Thymus (tissue), 14 donors: ENCODE measurements at places on chromosomes 3 and 15.

- no peak for DNase-seq
Observed at GRCh38 chr15:70201425-70201775, 103.7 kb upstream of the TLE3 start.

DNA sequence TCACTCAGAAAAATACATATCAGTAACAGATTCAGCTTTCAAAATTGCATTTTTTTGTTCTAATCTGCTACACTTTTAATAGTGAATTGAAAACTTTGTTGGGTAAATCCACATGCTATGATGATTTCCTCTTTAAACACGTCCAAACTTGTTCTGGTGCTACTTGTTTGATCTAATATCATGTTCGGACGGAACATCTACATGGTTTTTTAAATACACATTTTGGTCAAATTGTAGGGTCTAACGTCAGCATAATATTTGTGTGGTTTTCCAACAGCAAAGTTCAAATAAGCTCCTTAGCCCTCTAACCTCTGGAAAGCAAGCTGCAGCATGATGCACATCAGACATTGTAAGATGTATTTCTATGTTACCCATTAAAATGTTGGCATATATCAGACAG is 98.5 kb upstream of the OSTN start:
- no peak for DNase-seq

GRCh38 chr15:65110676-65111292 is 4.2 kb downstream of the UBAP1L start:
- no peak for DNase-seq

DNA sequence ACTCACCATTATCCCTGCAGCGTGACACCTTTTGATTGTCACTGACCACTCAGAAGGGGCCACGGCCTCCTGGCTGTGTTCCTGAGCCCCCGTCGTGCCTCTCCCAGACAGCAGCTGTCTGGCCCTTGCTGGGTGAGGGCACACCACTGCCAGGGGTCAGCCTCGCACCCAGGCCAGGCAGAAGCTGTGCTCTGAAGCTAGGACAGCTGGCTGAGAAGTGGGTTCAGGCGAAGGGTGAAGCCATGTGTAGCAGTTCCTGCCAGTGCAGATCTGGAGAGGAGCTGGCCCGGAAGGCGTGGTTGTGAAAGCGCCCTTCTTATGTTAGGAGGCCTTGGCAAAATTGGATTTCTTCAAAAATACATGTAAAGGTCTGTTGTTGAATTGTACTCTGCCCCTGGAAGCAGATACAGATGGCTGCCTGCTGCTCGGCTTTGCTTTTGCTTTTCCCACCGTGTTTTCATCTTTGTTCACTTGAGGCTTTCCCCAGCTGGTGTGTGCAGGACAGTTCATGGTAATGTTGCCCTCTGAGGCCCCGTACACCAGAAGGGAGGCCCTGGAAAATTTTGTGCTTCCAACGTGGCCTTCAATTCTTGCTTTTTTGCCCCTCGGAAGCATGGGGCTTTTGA is 49.1 kb downstream of the KLHL25 start:
- no peak for DNase-seq

DNA sequence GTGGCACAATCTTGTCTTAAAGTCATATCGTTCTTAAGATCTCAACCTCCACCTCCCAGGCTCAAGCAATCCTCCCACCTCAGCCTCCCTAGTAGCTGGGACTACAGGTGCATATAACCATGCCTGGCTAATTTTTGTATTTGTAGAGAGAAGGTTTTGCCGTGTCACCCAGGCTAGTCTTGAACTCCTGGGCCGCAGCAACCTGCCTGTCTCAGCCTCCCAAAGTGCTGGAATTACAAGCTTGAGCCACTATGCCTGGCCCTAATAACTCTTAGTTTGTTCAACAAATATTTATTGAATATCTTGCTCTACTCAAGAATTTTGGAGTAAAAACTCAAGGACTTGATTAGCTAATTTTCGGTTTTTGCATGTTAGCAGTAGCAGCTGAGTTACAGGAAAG is 19.4 kb upstream of the EDEM1 start:
- DNase-seq = no peak

- no peak for DNase-seq
Observed at GRCh38 chr15:90530250-90531051, 728 bp downstream of the CRTC3 start.

DNA sequence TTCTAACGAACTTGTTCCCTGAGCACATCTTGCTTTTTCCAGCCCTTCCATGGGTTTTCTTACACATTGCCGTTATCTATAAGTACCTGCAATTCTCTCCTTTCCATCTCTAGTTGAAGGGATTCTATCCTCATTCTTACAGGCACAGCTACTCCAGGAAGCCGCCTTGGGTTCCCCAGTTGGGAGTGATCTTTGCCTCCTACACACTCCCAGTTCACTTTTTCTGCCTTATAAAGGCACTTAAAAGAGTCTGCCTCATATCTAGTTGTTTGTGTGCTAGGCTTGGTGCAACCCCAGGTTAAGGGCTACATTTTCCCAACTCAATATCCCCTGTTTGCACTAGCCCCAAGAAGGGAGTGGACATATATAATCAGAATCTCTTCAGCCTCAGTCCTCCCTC is 44.0 kb upstream of the IREB2 start:
- DNase-seq = no peak

DNA sequence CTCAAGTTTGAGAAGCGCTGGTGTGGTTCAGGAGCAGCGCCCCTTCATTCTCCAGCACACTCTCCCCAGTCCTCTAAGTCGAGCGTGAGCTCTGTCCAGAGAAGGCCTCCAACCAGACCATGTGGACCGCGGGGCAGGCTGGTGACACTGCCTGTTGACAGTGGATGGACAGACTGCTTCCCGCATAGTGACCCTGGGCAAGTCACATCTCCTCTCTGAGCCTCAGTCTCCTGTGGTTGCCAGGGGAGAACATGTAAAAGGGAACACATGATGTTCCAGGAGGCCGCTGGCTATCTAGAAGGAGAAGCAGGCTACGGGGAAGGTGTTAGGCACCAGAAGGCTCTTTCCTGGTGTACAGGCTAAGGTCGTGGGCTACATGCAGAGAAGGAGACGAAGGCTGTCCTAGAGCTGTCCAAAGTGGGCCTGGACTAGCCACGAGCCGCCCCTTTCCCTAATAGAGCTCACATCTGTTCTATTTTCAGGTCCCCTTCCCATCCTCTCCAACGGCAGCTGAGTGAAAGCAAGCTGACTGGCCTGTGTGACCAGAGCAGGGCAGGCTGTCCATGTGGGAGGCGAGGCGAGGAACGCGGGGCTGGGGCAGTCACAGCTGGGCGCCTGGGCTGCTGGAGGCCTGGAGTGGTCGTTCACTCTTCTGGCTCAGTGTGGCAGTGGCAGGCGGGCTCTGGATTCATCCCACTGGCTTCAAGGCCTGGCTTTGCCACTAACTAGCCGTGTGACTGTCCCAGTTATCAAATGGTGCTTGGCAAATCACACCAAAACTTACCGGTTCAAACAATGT is 11.1 kb downstream of the ISG20 start:
- no peak for DNase-seq

DNA sequence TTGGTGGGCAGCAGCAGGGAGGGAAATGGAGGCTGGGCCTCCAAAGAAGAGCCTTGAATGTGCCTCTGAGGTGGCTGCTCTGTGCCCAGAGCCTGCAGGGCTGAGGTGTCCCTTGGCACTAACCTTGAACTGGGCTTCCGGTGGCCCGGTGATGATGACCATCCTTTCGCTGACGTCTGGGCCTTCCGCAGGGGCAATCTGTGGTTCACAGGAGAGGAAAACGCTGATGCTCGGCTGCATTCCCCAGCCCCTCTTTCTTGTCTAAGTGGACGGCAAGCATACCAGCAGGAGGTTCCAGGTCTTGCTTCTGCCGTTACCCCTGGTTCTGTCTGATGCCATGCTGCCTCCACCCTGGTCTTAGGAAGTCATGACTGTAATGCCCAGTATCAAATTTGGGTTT is 65.9 kb downstream of the SENP2 start:
- no peak for DNase-seq

GRCh38 chr15:40567111-40567510 is 2.0 kb upstream of the RPUSD2 start:
- no peak for DNase-seq

- DNase-seq = no peak
Observed at GRCh38 chr15:68349151-68349550, 71.6 kb downstream of the FEM1B start.

GRCh38 chr3:70849911-70850699 is 537.7 kb upstream of the MDFIC2 start:
- no peak for DNase-seq

DNA sequence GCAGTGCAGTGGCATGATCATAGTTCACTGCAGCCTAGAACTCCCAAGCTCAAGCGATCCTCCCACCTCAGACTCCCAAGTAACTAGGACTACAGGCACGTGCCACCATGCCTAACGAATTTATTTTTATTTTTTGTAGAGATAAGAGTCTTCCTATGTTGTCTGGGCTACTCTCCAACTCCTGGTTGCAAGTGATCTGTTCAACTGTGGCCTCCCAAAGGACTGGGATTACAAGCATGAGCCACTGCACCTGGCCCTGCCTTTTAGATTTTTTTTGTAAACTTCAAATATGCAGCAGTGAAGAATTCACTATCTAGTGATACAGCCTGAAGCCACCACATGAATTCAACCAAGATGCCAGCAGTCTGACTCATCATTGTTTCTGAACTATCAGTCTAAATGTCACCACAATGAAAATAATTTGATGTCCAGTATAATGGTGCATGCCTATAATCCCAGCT is 32.7 kb downstream of the UBXN7 start:
- DNase-seq = no peak

GRCh38 chr15:38068626-38069391 is 134.4 kb downstream of the TMCO5A start:
- DNase-seq = peak; percentile 18

DNA sequence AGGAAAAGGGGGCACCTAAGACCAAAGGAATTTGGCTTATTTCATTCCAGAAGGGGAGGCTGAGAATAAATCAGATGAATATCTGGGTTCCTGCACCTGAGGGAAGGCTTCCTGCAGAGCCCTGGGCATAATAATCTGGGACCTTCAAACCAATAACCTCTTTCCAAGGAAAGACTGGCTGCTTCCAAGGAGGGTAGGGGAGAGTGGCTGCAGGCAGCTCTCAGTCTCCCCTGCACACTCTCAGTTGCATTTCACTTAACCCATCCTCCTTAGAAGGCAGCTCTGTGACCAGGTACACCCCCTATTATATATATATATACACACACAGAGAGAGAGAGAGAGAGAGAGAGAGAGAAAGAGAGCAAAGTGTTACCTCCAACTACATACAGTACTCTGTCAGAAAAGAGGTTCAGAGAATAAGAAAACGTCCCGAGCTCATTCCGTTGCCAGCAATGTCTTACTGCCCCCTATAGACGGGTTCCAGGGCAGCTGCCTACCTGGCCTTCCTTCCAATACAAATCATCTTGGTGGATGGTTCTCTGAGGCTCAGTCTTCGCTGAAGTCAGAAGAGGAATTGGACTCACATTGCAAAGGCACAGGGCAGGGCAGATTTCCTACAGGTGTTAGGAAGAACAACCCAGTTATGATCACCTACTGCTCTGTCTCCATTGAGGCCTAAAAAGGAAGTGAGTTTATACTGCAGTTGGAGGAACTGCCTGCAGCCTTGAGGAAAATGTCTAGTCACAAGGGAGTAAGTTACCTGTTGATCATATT is 26.1 kb downstream of the CAPN3 start:
- peak; percentile 69 for DNase-seq

DNA sequence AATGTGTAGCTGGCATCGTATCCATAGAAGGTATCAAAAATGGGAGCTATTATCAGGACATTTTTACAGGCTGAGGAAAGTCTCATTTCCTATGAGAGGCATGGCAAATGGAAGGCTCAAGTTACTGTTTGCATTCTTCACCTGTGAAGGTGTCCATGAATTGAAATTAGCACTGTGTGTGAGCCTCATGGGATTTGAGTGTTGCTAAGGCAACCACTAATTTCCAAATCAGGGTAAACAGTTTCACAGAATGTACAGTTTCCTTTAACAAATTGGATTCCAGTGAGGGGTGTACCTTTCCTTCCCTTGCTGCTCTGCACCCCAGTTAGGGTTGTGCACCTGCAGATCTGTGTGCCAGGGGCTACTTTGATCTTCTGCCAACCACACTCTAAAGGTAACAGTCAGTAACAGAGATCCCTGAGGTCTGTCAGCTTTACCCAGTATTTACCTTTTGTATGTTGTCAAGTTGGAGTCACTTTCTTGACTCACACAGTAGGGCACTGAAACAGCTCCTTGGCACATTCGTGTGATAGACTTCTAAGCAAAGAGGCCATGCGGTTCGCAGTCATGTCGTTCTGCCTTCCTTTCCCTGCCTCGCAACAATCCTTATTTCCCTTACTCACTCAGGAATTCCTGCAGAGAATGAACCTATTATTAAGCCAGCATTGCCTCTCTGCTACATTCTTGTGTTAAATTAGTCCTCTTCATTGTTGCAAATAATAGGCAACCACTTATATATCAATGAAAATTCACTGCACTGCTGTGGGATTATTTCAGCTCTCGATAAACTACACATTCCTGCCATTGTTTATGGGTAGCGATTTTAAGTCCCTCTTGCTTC is 129.8 kb upstream of the GBE1 start:
- DNase-seq = peak; percentile 36

GRCh38 chr15:70048578-70049514 is 48.9 kb downstream of the TLE3 start:
- DNase-seq = no peak

DNA sequence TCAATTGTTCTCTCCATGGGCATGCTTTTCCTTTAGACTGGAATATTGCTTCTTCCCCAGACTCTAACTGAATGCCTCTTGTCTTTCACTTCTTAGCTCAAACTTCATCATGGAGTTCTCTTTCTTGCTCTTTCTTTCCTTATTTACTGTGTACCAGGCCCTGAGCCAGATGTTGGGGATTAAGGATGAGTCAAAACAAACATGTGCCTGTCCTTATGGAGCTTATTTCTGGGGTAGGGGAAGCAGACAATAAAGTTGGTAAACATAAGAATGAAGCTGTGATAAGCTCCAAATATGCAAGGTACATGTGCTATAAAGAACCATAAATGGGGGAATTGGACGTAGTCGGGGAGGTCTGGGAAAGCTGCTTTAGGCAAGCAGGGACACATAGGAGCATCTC is 145.8 kb downstream of the ALDH1A2 start:
- no peak for DNase-seq

DNA sequence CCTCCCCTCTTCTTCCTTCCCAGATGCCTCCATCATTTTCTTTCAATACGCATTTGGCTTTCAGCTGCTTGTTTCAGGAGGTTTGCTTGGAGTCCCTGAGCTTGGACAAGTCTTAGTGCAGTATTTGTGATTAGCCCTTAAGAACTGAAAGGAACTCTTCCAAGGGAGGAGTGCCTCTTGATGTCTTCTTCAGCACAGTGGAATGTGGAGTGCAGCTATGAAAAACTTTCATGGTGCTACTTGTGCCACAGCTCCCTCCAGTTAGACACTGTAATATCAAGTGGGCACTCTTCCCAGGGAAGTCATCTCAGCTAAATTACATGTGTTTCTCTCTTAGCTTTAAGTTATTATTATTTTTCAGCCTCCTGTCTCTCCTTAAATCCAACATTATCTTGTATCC is 173.1 kb downstream of the NECTIN3 start:
- DNase-seq = no peak
